ENCODE measurements at places on chromosomes 7 and 10. TPM values are rescaled to one million over a fixed set of nuclear protein-coding genes. Genes with fewer than 3 reads are reported as not detected.

ADAM12 gene
- polyA plus RNA-seq = 0.26 TPM

C7orf57 gene
- polyA plus RNA-seq = not detected

TMEM270 gene
- not detected for polyA plus RNA-seq

IKZF1 gene
- polyA plus RNA-seq = 0.52 TPM

TYW1B gene
- polyA plus RNA-seq = 3.2 TPM

GNAT3 gene
- polyA plus RNA-seq = not detected

LRRC4 gene
- polyA plus RNA-seq = 3.2 TPM

GIMAP7 gene
- 36.0 TPM for polyA plus RNA-seq

KLF14 gene
- 0.13 TPM for polyA plus RNA-seq

HOXA11 gene
- polyA plus RNA-seq = 5.5 TPM

LRRC61 gene
- 23.2 TPM for polyA plus RNA-seq

CFAP46 gene
- polyA plus RNA-seq = 3.8 TPM

CUX1 gene
- polyA plus RNA-seq = 71.4 TPM

GRCh38 chr7:151566897-151567320 lies 47.2 kb upstream of the RHEB start:
- peak; percentile 32 for DNase-seq

DNA sequence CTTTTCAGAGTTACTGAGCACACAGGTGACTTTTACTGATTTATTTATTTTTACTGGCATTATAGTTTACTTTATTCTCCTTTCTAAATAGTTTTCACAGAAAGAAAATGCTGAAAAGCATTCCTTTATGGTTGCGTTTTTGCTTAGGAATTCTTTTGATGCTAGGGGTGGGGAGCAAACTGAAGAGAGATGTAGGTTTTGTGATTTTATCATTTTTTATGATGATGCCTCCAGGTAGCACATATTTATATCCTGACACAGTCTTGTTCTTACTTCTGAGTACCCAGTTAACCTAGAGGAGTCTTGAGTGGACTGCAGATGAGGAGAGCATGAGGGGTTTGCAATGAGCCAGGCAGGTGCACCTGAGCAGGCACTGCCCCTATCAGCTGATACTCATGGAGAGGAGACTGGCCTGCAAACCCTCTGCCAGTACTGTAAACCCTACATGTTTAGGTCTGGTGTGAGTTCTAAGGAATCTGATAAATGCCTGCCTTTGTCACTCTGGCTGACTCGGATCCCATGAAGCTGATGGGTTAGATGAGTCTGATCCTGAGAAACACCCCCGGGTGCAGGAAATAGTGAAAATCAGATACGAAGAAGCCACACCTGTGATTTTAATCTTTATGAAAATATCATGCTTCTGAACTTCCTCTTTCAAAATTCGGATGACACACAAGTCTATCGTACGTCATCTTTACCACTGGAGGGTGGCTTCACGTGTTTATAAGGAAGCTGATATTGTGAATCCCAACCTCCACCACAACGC lies 302.9 kb downstream of the WDR37 start:
- DNase-seq = no peak

DNA sequence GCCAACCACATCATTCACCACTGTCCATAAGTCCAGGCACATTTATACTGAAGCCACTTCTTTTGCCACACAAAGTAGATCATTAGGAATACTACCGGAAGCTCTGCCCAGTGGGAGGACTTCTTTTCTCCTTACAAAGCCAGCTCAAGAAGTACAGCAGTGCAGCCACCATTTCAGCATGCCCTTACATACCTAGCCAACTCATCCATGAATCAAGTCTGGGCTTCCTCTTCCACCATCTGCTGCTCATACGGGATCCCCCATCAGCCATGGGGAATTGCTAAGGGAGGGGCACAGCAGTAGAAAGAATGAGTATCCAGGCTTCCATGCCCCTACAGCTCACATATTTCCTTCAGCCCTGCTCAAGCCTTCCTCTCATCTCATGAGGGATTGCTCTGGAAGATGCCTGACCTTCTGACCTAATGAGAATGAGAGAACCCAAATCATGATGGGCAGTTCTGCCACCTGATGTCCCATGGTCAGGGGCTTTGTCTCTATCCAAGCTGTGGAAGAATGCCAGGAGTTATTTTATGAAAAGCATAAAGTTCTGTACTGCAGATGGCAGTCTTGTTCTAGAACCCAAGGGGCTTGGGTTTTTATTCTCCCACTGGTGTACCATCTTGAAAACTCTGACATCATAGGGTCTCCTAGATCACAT lies 39.5 kb downstream of the ACSM6 start:
- no peak for DNase-seq

- no peak for DNase-seq
These were observed 141.4 kb downstream of the ARHGAP22 start for GRCh38 chr10:48463318-48464003.

DNA sequence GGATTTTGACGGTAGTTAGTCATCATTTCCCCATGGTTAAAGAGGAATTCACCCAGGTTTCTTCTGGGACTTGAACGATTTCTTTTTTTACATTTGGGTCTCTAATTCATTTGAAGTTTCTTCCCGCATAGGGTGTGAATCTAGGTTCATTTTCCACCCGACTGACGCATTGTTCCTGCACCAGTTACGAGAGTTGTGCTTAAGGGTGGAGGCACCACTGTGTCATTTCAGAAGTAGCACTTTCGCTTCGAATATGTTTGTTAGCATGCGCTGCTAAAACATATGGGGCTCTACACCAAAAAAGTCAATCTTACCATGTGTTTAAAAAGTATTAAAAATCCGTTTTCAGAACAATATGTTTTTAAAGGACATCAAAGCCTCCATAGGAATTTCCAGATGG lies 140.3 kb downstream of the VIPR2 start:
- no peak for DNase-seq

DNA sequence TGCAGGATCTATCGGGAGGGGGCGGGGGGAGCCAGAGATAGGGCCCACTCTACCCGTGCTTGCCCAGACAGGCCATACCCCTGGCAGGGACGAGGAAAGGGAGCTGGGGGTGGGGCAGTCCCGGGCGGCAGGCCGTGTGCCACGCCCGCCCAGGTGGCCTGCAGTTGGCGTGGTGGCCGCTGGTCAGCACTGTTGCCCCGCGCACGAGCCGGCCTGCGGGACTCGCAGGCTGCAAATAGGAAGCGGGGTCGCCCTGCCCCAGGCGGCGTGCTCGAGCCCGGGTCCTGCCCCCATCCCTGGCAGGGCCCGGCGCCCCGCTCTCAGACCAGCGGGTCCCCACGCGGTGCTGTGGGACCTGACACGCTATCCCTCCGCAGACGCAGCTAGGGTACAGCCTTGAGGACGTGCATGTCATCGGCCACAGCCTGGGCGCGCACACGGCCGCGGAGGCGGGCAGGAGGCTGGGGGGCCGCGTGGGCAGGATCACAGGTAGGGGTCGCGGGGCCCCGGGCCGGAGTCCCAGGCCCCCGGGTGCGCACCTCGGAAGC lies 6.7 kb downstream of the PNLIPRP2 start:
- DNase-seq = peak; percentile 72

GRCh38 chr10:71269301-71270288 lies 49.5 kb upstream of the SLC29A3 start:
- DNase-seq = peak; percentile 83

- DNase-seq = no peak
These were observed 1.7 kb downstream of the CDK6 start for GRCh38 chr7:92834507-92835260.

DNA sequence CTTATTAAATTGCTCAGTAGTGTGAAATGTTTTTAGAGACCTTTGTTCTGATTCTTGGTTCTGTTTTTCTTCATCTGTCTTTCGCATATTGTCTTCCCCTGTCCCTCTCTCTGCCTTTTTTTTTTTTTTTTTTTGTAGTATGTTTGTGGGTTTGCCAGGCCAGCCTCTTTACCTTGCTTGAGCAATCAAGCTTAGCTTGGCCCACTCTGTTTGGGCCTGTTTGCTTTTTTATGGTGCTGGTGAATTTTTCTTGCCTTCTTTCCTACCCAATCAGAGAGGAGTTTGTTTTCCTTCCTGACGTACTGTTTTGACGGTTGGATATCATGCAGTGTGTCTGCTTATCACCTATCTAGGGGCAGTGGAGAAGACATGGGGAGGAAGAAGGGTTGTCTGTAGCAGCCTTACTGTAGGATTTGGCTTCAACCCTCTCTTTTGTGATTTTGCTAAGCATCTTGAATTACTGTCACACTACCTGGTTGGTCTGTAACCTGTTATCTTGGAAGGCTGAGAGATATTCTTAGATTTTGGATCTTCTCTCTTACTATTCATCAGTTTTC lies 64.0 kb downstream of the BBS9 start:
- no peak for DNase-seq

- DNase-seq = no peak
These were observed 104.9 kb downstream of the ADK start for GRCh38 chr10:74255888-74256357.

DNA sequence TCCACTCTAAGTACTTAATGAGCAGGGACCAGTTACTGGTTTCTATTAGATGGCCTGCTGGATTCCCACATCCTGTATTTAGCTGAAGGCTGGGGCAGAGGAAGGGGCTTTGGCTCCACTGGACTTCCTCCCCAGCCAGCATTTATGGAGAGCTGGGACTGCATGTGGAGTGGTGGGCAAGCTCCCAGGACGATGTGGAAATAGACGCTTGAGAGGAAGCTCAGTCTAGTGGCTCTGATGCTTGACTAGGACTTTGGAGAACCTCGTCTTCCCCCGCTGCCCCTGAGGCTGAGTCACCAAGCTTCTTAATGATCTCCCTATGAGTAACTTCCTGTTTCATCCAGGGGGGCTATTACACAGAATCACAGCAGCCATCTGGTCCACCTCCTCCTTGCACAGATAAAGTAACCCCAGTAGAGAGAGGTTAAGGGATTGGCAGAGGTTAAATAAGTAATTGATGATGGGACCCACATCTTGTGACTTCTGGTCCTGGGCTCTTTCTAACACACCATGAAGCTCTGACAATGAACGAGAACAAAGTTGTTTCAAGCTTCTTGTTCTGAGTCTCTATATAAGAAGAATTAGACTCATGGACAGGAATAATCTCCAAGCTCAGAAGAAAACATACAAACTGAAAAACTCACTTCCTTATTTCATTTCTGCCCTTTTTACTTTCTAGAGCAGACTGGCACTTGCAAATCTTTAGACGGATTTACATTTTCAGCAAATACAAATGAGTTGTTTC lies 126.2 kb downstream of the PRPF18 start:
- no peak for DNase-seq

DNA sequence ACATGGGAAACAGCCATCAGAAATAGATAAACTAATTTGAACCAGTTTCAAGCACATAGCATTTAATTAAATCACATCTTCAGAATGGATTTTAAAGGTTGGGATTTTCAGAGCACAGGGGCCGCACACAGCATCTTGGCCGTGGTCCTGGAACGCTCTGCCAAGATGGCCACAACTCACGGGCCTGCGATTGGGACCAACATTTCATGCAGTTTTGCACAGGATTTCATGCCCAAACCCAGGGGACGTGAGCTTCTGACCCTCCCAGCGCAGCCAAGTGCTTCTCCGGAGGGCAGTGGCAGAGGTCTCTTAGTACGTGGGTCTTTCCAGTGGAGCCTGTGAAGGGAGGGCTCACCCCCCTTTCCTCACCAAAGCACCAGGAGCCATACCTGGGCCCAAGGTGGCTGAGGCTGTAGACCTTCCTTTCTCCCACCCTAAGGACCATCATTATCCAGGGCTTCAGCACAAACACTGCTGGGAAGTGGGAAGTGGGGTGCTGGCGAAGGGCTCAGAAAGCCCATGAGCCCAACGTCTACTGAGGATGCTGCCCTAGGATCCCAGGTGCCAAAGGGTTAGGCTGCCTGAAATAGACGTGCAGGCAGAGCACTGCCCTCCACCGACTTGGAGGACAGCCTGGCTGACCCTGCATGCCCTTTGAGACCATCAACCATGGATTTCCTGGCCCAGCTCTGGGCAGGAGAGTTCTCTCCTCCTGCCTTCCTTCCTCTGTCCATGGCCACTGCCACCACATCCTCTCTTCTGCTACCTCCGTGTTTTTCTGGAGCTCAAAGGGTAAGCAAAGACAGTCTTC lies 611.2 kb upstream of the MGMT start:
- no peak for DNase-seq

DNA sequence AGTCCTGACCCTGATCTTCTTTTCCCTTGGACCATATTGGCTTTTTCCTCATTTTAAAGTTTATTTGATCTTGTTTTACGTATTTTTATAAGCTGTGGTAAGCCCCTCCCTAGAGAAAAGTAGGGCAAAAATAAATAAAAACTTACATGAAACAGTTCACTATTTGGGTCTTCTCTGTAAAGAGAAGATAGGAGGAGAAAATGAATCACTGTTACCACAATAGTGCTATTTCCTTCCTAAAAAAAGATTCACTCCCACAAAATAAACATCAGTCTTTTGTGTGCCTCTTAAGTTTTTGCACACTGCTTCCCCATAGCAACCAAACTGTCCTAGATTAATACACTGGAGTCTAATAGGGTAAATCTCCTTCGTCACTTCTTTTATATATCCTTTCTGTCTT lies 1.4 kb upstream of the SVIL start:
- peak; percentile 28 for DNase-seq

DNA sequence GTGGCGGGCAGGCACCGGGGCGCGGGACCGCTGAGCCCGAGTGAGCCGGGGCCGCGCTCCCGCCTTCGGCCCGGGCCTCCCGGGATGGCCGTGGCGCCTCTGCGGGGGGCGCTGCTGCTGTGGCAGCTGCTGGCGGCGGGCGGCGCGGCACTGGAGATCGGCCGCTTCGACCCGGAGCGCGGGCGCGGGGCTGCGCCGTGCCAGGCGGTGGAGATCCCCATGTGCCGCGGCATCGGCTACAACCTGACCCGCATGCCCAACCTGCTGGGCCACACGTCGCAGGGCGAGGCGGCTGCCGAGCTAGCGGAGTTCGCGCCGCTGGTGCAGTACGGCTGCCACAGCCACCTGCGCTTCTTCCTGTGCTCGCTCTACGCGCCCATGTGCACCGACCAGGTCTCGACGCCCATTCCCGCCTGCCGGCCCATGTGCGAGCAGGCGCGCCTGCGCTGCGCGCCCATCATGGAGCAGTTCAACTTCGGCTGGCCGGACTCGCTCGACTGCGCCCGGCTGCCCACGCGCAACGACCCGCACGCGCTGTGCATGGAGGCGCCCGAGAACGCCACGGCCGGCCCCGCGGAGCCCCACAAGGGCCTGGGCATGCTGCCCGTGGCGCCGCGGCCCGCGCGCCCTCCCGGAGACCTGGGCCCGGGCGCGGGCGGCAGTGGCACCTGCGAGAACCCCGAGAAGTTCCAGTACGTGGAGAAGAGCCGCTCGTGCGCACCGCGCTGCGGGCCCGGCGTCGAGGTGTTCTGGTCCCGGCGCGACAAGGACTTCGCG lies 534 bp downstream of the FZD9 start:
- peak; percentile 35 for DNase-seq

- no peak for DNase-seq
These were observed 70.8 kb downstream of the ASB13 start for GRCh38 chr10:5595591-5595990.

DNA sequence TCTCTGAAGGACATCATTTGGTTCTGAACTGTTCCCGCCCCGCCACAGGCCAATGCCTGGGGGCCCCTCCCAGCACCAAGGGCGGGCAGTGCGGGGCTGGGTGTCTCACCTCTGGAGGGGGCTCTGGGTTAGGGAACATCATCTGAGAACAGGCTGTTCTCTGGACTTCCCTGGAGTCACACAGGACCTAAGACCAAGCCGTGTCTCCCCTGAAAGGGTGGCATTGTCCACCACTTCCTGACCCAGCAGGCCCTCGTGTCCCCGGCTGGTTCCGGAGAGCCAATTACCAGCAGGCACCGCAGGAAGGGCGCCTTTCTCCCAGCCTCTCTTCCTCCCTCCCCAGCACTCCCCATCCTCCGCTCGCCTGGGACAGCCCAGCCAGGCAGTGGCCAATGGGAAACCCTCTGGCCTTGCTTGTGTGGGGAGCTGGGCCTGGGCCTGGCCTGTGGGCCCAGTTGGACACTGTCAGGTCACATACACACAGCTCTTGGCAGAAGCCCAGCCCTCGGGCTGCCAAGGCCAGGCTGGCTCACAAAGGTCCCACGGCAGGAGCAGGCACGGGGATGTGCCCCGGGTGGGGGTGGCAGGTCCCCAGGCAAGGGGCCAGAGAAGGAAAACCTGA lies 119.5 kb downstream of the SPDYE5 start:
- DNase-seq = peak; percentile 22
